ENCODE measurements at places on chromosomes 11 and 22.

DNA sequence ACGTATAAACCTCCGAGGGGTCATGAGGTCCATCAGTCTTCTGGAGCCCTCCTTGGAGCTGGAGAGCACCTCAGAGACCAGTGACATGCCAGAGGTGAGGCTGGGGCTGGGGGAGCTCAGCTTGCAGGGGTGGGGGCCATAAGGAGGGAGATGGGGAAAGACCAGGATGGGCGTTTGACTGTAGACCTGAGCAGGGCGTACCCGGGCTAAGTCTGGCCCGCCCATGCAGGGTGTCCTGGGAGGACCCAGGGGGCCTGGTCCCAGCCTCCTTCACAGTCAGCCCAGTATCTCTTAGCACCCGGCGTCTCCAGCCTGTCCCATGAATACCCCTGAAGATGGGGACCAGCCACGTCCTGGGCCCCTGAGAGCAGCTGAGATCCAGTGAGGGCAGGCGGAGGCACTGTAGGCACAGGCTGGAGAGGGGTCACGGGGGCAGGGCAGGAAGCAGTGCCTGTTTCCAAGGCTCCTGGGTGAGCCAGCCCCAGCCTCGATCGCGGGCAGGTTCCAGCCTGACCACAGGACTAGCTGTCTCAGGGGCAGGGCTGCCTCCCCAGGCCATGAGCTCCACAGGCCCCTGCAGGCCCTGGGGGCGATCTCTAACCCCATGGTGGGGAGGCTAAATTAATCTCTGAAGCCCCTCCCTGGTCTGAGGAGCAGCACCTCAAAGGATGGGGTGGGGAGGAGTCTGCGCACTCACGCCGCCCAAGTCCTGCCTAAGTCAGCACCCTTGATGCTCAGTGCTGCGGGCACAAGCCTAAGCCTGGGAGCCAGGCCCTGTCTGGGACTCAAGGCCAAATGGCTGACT is 7.1 kb downstream of the SSH3 start:
- no peak for DNase-seq

DNA sequence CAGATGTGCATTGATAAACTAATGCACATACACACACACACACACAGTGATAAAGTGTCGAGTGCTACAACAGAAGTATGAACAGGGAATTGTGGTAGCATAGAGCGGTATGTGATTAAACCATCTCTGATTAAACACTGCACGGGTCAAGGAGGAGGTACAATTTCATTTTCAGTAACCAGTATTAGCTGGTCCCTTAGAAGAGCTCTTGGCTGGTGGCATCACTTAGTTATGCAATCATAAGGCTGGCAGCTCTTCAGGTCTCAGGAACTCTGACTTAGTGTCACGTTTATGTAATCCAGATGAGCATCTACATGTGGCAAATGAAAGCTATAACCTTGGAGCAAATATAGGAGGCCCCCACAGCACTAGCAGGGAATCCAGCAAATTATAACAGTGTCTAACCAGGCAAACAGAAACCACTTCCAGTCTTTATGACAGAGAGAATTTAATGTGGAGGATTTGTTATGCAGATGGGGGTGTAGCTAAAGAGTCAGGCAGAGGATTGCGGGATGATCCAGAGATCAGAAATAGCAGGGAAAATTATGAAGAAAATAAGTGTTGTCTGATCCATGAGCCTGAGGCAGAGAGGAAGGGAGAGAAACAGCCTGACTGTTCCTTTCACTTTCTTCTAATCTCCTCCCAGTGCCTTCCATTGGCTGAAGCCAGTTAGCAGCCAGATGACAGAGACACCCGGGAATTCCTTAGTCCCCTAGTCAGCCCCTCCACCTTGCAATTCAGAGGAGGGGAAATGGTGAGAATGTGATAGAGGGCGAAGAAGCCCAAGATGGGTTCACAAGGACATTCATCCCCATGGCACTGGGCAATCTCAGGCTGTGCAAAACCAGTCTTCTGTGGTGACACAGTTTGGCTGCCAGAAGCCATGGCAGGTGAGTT is 533.1 kb upstream of the TENM4 start:
- DNase-seq, result no peak

DNA sequence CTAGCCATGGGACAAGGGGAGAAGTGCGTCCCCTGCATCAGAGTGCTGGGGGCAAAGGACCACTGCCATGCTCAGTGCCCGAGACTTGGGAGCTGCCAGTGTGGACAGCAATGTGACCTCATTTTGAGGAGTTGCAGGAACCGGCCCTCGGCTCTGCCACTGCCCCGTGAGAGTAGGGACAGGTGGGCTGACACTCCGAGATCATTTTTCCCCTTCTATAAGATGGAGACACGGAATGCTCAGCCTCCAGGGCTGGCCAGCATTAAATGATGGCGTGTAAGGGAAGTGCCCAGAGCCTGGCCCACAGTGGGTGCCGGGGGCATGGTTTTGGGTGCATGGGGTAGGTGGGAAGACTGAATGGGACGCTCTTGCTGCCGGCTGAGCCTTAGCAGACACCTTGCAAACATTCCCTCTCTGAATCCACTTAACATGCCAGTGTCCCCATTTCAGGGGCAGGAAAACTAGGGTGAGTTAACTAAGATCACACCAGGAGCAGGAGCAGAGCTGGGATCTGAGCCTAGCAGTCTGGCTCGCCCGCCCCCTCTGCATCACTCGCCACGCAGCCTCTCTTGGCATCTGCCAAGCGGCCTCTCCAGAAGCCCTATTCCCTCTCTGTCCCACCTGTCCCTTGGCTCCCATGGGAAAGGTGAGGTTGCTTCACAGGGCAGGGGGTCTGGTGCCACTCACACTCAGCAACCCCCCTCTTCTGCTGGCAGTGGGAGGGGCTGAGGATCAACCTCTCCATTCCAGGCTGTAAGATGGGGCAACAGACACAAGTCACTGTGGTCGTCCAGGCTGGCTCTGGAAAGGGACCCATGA is 13.6 kb downstream of the NPTXR start:
- no peak for DNase-seq

- no peak for DNase-seq
Observed at GRCh38 chr11:67633758-67634365, 4.1 kb upstream of the NUDT8 start.

DNA sequence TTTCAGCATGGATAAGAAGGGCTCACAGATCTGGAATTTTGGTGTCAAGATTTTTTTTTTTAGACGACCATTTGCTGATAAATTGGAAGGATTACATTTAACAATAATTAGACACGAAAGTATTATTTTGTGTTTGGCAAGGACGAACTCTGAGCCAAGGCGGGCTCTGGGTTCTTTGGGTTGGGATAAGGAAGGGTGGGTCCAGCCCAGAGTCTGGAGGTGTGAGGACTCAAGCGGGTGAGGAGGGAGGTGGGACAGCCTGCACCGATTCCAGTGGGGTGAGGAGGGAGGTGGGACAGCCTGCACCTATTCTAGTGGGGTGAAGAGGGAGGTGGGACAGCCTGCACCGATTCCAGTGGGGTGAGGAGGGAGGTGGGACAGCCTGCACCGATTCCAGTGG is 4.1 kb downstream of the B3GAT1 start:
- no peak for DNase-seq

DNA sequence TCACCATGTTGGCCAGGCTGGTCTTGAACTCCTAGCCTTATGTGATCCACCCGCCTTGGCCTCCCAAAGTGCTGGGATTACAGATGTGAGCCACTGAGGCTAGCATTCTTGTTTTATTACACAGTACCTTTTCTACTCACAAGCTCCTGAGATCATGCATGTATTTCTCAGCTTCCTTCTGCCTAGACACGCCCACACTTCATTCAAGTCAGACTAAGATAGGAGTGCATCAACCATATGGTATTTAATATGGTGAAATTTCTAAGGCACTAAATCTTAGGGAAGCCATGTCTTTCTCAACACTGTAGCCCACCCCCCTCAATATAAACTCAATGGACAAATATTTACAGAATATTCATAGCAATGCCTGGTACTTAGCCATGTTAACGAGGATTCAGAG is 62.1 kb downstream of the SLC25A17 start:
- no peak for DNase-seq

GRCh38 chr11:21113876-21114275 is 444.5 kb downstream of the NELL1 start:
- no peak for DNase-seq

All from stimulated activated CD4-positive, alpha-beta T cell treated with anti-CD3 and anti-CD28 coated beads, Interleukin-4, amount 100 ng/mL, for 24 hours (primary cell).